ENCODE measurements at places on chromosomes 4 and X.

DNA sequence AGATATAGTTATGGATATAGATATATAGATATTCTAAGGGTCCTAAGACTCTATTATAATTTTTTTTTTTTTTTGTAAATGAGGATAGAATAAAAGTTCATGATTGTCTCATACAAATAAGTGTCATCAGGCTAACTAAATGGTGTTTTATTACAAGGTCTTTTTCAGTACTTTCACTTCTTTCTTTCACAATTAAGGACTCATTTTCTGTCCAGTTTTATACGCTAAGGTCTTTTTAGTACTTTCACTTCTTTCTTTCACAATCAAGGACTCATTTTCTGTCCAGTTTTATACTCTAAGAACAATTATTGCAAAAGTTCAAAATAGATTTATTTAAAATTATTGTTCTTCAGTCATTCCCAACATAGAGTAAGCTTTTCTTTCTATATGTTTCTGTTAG lies 32.7 kb downstream of the RUFY3 start:
- DNase-seq: no peak

- DNase-seq: no peak
Measured at GRCh38 chr4:147994076-147994475, 262.2 kb downstream of the ARHGAP10 start.

- no peak for DNase-seq
Measured at GRCh38 chr4:110609044-110609750, 13.7 kb downstream of the PITX2 start.

DNA sequence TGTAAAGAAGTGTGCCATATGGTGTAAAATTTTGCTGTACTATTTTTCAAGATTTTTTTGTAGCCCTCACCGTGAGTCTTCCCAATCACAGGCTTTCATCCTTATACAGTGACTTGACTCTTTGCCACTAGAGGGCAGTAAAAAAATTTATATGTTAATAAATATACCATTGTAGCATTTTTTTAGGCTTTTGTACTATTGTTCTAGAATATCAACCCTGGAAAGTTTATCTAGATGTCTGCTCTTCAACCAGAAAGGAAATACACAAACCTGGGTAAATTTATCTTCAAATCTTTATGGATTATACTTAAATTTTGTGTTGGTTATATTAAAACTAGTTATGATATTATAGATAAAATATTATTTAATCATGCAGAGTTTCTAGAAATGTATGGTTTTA lies 235.3 kb downstream of the TENM3 start:
- DNase-seq: no peak

- no peak for DNase-seq
Measured at GRCh38 chr4:121448231-121448630, 67.4 kb upstream of the QRFPR start.

DNA sequence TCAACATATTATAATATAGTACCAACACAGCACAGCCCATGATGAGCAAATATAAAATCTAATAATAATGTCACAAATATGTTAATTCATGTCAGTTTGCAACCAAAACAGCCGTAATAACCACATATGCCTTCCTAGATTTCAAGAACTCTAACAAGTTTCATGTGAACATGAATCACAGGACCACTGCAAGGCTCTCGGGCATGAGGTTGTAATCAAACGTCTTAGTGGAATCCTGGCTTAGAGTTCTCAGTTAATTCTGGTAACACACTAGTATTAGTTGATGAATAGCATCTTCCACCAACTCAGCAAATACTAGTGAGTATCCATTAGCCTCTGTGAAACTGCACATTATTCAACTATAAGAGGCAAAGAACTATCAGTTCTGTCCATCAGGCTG lies 379.3 kb upstream of the TENM3 start:
- DNase-seq: no peak

DNA sequence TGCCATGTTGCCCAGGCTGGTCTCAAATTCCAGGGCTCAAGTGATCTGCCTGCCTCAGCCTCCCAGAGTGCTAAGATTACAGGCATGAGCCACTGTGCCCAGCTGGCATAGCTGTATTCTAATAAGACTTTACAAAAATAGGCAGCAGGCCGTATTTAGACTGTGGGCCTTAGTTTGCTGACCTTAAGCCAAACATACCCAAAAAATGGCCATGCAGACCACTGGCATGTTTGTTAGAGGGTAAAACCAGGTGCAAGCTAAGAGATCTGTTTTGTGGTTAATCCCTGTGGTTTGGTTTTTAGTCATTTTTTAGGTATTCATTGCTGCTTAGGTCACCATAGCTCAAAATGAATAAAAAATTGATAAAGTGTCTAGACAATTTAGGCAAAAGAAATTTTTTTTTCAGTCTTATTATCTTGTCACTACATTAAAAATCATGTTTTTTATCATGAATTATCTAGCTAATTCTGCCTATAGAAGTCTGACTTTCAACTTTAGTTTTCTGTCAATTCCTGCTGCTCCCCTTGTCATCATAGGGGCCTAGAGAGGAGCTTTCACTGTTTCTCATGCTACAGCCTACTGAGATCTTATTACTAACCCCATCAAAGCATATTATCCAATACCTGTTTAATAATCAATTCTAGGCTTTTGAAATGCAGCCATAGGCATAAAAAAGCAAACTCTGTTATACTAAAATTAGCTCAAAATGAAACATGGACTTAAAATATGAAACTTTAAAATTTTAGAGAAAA lies 7.5 kb upstream of the SPINK2 start:
- DNase-seq: no peak

DNA sequence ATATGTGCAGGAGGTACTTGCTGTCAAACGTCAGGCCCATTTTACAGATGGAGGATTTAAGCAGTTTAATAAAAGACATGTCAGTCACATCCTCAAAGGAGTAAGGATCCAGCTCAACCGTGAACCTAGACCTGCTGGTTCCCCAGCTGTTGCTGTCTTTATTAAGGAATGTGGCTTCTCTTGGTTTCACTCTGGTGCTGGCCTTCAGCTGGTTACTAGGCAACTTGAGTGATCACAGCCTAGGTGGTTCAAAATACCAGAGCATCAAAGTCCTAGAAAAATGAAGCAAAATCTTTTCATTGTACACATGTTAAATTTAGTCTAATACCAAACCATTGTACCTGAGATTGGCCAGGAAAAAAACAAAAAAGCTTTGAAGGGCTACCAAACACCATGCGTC lies 32.7 kb upstream of the GLRA2 start:
- DNase-seq: no peak

GRCh38 chr4:78074759-78075158 lies 17.6 kb downstream of the FRAS1 start:
- DNase-seq: no peak

GRCh38 chrX:9019151-9019550 lies 14.8 kb downstream of the FAM9B start:
- DNase-seq: no peak

- DNase-seq: no peak
Measured at GRCh38 chr4:74319470-74319869, 11.2 kb downstream of the EPGN start.

DNA sequence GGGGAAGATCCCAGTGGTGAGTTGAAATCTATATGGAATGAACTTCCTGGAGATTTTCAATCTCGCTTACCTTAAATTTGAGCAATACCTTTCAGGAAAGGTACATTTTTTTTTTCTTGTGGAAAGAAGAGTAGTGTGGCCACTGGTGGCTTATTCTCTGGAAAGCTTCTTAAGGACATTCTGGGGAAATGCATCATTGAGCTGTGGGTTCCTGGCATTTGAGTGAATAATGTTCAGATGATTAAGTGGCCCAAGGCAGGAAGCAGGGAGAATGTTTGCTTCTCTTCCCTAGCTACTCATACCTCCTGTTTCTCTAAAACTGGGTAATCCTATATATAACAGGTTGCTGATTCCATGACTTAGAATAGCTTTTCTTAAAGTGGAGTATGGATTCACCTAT lies 31.8 kb downstream of the STAG2 start:
- no peak for DNase-seq

DNA sequence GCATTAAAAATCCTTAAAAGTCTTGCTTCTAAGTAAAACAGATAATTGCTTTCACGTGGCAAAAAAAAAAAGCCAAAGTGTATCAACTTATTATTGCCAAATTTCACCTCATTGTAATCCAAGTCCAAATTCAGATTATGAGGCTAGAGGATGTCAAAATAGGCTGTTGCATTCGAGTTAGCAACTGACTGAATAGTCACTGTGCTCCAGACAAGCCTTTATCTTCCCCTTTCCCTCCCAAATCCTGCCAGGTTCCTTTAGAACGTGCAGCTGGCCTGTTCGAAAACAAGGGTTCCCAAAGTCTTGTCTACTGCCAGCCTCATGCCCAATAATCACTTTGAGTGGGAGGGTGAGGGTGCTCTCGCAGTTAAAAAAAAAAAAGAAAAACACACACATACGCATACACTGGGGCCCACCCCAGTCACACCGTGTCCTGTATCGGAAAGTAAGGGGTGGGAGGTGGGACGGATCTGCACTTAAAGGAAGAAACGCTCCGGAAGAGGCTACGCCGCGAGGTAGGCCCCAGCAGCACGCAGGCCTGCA lies 603 bp downstream of the MAD2L1 start:
- DNase-seq: no peak

GRCh38 chr4:112061207-112061817 lies 83.9 kb upstream of the FAM241A start:
- DNase-seq: no peak

DNA sequence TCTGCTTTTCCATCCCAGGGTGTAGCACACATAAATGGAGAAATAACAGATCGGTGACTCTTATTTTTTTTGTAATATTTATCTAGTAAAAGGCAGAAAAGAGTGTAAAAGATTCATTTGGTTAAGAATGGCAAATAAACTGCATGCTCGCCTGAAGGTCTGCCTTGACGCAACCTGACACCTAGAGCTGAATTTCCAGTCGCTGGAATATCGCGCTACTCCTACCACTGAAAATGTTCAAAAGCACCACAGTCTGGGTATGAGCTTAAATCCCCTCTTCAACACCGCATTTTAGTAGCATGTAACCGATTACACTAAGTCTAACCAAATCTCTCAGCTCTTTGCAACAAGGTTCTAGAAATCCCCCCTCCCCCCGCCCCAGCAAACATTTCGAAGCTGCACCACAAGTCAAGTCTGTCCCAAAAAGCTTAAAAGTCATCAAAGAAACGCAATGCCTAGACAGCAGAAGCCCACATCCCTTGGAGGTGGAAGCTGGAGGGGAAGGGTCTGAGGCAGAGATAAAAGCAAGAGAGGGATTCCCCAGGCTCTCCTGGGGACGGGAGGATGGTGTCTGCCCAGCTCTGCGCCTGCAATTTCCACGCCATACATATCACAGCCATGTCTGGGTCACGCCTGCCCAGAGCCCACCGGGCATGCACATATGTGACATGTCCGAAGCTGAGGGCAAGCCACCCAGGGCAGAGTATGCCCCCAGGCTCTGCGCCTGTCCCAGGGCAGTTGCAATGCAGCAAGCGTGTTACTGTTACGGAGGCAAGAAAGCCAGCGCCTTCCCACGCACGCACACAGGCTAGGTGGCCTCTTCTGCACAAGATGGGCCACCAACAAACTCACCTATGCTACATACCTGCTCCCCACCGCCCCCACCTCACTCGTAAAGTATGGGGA lies 1.4 kb downstream of the FGF13 start:
- no peak for DNase-seq

GRCh38 chr4:163603257-163603656 lies 108.8 kb downstream of the TMA16 start:
- DNase-seq: no peak

DNA sequence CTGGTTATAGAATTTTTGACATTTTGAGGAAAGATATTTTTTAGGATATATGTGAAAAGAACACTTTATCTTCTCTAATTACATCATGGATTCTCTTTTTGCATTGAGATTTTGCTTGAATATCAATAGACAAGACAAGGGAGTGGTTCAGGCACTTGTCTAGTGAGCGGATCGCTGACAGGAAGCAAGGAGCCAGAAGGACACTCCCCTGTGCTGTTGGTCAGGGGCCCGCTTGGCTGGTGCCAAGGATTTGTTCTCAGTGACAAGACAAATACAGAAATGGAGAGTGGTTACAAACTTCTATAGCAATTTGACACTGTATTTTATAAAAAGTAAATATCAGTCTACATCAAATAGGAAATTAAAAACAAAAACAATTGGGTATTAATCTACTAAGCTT lies 60.0 kb downstream of the SLC9B1 start:
- no peak for DNase-seq

- no peak for DNase-seq
Measured at GRCh38 chr4:186789651-186790050, 66.0 kb upstream of the FAT1 start.

- no peak for DNase-seq
Measured at GRCh38 chrX:45421806-45422205, 221.1 kb upstream of the DIPK2B start.

- DNase-seq: no peak
Measured at GRCh38 chr4:90030953-90031352, 96.2 kb upstream of the CCSER1 start.

DNA sequence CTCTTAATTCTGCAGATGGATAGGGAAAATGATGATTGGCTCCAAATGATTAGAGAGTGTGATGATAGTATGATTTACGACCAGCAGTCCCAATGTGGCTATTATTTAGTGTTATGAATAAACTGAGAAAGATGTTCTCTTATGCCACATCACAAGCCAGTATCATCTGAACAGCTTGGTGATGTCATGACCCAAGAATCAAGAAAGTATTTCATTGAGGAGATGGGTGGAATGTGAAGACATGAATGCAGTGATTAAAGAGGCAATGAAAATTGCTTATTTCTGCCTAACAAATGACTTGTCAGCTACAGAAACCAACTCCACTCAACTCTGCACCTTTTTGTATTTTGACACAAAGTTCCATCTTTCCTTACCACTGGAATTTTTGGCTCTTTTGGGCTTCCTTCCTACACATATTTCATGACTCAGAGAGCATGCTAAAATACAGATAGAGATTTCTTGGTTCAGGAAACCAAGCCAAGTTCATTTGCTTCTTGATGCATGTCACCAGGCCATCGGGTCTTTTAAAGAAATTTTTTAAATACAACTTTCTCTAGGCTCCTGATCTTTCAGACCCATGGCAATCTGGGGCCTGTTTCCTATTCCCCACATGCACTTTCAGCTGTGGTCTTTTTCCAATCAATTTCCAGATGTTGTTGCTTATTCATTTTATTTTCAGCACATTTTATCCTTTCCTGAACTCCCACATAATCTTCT lies 174.2 kb downstream of the HHIP start:
- no peak for DNase-seq

DNA sequence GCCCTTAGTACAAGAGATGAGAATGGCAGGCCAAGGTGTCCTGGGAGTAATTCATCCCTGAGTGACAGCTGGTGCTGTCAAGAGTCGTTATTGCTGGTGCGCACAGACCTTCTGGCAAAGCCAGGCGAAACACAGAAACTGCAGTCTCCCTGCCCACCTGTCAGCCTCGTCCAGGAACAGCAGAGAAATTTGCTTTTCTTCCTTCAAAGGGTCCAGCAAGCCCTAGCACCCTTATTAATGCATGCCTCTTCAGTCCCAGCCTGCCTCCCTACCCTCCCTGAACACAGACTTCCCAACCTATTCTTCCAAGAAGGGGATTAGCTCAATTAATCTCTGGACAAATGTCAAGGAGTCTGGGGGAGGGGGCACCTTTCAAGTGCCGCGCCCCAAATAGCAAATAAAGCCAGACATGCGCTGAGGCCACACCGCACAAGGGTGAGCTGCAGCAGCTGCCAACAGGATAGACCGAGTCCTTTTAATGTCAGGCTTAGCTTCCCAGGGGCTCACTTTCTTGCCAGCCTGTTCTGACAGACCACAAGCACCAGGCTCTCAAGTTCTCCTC lies 250.7 kb upstream of the RASGEF1B start:
- DNase-seq: no peak

- DNase-seq: no peak
Measured at GRCh38 chr4:90198086-90198847, 71.1 kb downstream of the CCSER1 start.

- DNase-seq: no peak
Measured at GRCh38 chr4:121939690-121940089, 12.2 kb downstream of the TRPC3 start.

GRCh38 chr4:67327245-67328017 lies 217.9 kb downstream of the CENPC start:
- no peak for DNase-seq
